ENCODE measurements at places on chromosomes 6 and 20.

GRCh38 chr20:47343007-47343472 lies 13.5 kb downstream of the ZMYND8 start:
- DNase-seq, result no peak

- DNase-seq, result no peak
These were observed 312.0 kb downstream of the ZFAND3 start for GRCh38 chr6:38131527-38131965.

DNA sequence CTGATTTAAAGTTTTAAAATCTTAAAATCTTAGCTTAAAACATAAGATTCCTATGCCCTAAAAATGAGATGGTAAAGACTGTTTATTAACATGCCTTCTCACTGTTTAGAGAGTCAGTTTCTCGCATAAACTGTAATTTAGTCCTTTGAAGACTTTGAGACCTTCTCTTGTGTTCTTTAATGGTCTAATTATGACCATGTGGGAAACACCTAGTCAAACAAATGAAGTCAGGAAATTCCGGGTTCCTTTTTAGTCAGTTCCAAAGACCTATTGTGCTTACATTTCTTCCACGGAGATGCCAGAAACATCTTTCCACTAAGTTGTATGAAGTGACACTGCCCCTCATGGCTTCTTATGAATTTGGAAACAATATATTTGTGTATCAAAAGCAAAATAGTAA lies 64.2 kb upstream of the KIF25 start:
- DNase-seq, result no peak

- DNase-seq, result no peak
These were observed 9.7 kb downstream of the GHRH start for GRCh38 chr20:37251825-37252477.

DNA sequence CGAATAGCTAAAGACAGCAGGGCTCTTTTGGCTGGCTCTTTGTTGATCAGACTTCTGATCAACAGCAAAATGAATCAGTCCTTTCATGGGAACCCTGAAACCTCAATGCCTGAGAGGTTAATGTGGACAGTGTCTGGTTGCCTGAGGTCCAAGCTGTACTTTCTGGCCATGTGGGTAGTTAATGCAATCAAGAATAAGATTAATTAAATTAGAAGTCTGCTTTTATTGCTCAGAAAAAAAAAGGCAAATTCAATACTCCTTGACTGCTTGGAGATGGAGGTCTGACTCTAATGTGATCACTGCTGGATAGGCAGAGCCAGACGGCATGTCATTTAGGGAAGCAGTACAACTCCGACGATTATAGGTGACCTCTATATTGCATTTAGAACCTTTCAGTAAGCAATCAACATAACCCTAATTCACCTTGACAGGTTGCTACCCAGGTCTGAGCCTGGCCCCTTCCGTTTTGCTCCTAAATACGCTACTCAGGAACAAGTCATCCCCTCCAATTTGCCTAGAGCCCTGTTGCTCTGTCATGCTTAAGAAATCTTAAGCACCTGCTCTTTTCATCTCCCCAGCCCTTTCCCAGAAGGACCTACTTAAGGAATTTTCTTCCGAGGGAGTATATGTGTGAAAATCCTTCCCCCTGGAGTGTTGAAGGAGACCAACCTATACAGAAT lies 370.0 kb upstream of the SPTLC3 start:
- no peak for DNase-seq

- DNase-seq, result no peak
These were observed 49.2 kb downstream of the FYN start for GRCh38 chr6:111823831-111824607.

GRCh38 chr6:144013486-144013909 lies 5.4 kb upstream of the PLAGL1 start:
- peak; percentile 44 for DNase-seq

- no peak for DNase-seq
These were observed 268.2 kb downstream of the SYNE1 start for GRCh38 chr6:152368751-152369624.

DNA sequence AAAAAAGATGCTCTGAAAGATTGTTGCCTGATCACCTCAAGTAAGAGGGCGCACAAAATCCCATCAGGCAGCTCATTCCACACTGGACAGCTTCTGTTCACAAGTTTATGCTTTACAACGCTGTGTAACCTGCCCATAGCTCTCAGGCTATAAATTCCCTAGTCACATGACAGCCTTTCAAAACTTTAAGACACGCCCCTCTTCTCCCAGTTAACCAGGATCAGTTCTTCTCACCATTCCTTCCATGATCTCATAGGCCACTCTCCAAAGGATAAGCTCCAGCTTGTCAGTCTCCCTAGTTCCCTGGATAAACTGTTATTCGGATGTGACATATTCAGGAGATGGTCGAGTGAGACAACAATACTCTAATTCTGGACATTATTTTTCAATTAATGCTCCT lies 15.0 kb downstream of the ADNP start:
- DNase-seq, result no peak

DNA sequence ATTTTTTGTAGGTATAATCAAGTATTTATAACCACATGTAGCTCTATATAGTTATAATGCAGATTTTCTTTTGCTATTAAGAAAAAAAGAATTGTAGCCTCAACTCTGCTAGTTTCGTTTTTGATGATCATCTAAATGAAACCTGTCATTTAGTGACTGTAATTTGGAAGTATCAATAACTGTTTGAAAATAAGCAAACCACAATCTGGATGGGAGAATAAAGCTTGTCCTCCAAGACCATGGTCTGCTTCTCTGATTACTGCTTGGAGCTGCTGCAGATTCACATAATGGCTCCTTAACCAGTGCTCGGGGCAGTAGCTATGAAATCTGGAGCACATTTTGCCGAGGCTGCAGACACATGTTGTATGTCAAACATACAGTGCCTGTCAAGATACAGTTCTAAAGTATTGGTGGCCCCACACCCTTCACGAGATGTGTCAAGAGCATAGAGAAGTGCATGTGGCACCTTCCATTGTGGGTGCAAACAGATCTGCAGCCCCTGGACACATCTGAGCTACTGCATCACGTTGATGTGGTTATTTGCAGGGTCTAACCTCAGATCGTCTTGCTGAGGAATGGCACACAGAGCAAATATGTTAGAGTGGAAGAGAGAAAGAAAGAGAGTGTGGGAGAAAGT lies 255.7 kb upstream of the SUPT3H start:
- DNase-seq, result no peak

DNA sequence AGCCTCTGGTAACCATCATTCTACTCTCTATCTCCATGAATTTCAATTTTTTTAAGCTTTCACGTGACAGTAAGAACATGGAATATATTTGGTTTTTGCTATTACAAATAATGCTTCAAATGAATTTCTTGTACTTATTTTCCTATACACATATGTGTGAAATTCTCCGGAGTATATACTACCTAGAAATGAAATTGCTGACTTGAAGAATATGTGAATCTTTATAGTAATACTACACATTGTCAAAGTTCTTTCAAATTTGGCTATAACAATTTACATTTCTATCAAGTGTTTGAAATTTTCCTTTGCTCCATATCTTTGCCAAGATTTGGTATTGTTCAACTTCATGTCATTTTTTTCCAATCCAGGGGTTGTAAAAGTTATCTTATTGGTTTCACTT lies 11.6 kb upstream of the VGLL2 start:
- DNase-seq, result no peak

DNA sequence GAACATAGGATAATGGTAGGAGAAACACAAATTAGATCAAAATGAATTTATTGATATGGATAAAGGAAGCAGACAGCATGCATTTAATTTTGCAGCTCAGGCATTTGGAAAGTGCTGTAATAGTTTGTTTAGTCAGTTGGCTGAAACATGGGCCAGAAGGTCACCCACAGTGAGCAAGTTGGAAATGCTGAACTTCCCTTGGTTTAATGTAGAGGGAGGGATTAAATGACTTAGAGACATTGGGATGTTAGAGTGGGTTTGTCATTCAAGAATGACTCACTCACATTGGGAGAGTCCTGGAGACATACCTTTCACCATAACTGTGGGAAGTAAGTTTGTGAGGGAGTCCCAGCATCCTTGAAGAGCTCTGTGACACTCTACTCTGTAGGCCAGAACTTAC lies 231.5 kb upstream of the PLCB4 start:
- no peak for DNase-seq

DNA sequence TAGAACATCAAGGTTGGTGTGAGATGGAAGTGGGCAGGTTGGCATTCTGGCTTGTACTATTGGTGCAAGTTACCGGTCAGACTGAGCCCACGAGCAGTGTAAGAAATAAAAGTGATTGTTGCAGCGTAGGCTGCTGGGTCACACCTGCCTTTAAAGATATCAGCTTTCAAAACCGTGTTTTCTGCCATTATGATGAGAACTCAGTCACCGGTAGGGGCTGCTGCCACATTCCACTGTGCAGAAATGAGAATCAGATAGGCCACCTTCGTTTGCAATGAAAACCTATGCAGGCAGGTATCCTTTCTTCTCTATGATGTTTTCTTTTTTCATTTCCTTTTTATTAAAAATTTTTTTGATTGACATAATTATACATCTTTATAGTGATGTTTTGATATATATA lies 168.5 kb downstream of the MYLK4 start:
- DNase-seq, result no peak

DNA sequence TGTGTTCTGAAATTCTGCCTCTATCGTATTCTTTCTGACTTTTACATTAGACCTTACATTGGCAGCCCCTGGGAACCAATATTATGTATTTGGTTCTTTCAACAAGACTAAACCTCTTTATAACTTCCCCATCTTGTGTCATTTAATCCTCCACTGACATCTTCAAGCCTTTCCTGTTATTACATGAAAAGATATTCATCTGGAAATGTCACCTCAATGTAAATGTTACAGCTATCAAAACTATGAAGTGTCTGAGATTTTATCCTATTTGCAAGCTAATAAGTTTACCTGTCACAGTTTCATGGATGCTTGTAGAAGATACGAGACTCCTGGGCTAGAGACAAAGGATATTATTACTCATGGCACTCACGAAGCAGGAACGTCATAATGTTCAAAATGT lies 43.9 kb upstream of the NOX3 start:
- no peak for DNase-seq

DNA sequence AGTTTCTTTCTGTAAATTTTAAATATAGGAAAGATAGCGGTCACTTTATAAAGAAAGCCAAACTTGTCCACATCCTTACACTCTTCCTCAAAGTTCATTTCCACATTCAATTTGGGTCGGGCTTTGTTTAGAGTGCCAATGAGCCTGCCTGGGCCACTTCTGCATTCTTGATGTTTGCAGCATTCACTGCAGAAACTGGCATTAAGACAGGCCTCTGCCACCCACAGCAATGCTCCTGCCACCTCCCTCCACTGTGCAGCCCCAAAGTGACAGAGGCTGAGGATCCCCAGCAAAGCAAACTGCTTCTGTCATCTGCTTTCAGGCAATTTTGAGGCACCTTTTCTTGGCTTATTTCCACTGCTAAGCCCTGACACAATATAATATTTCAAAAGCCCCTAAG lies 61.2 kb downstream of the TNFAIP3 start:
- peak; percentile 59 for DNase-seq

DNA sequence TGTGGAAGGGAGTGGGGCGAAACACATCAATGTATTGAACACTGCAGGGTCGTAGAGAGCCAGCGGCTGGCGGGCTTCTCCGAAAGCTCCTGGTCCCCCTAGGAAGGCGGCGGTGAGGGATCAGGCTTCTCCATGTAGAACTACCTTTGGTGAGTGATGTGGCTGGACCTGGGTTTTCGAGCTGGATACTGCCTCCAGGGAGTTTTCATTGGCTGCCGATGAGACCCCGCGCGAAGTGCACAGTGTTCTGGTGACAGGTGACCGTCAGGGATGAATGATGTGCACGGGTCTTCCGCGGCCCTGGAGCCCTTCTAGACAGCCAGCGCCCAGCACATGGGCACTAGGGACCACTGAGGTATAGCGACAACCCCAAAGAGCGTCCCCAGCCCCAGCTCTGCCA lies 16.4 kb downstream of the ABT1 start:
- no peak for DNase-seq

DNA sequence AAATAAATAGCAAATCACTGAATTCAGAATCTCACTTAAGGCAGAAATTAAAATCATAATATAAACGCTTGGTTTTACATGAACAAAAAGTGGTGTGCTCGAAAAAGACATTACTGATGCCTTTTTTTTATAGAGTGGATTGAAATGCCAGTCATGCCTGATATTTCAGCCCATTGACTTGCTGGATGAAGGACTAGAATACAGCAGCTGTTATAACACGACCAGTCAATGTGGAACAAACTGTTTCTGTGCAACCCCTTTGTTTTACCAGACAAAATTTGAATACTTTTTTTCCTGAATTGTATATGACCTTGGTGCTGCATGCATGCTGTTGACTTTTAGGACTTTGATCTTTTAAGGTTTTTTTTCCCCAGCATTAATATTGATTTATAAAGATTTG lies 150.0 kb downstream of the QKI start:
- DNase-seq, result no peak

GRCh38 chr6:11264100-11264499 lies 31.6 kb upstream of the NEDD9 start:
- DNase-seq, result no peak

DNA sequence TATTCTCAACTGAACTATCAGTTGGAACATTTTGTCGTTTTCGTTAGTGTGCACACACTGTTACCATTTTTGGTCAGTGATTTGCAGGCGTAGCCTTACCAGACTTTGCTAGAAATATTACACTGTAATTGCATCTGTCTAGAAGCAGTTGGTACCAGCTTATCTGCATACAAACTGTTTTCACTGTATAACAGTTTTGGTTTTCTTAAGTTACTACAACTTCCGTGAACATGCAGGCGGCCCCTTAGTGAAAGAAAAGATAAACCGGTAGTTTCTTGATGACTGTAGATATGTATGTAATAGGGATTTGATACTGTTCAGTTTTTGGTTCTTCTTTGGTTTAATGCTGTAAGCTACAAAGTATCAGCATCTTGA lies 1.3 kb downstream of the DSTN start:
- DNase-seq, result peak; percentile 30

DNA sequence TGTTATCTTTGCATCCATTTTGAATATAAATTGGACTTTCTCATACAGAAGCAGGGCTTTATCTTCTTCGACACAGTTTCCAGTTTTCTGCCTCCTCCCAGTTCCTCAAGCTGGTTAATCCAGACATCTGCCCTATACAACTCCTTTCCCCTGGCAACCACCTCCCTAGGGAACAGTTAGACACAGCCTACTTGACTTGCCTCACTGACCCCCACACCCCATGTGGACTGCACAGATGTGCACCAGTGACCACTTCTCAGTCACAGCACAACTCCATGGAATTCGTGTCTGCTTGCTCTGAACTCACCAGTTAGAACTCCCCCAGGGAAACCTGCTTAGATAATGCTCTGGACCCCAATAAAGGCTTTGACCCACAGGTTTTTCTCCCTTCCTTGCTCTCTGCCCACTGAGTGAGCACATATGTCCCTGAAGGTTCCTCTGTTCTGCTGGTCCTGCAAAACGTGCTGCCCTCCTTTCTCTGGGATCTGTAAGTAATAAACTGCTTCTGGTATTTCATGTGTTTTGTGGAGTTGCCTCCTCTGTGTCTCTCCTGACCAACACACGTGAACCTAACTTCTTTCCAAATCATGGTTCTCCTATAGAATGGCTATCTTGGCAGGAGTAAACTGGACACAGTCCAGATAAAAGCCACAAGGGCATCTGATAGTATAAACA lies 351.2 kb downstream of the CD83 start:
- DNase-seq, result no peak
